Activated CD8-positive, alpha-beta memory T cell treated with anti-CD3 and anti-CD28 coated beads for 4 hours (primary cell): ENCODE measurements at places on chromosomes 6 and 20.

GRCh38 chr20:47970282-47970903 is 185.1 kb upstream of the SULF2 start:
- DNase-seq, result no peak

- DNase-seq, result no peak
These were observed 553.7 kb downstream of the CD109 start for GRCh38 chr6:74249658-74250057.

DNA sequence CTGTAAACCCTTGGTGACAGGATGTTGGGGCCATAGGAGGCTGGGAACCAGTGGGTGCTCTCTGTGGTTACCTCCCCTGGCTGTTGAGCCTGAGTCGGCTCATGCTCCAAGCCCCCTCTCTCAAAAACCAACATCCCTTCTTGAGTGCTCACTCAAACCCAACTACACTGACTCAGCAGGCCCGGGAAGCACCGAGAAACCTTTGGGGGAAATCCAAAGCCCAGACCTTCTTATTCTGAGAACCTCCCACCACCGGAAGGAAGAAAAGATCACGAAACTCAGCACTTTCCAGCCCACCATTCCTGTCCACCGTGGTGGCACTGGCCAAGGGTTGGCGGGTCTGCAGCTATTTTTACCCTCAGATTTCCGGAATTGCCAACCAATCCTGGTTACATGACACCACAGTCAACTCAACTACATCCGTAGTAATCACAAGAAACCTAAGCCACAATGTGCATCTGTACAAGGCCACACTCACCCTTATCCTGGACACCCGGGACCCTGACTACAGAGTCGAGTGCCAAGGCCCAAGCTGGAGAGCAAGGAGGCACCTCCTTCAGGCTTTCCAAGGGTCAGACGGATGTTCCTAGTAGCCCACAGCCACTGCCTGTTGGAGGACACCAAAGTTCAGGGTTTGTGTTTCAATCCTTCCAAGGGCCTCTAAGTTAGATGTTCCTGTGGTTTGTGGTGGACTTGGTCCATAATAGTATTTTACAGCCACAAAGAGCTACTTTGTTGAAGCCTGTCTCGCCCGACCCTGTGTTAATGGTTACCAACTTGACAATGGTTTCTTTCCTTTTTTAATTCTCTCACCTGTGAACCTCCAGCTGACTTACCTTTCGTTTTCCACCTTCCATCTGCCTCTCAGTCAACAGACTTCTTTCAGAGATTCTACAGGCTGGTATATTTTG is 317.0 kb downstream of the CDC5L start:
- DNase-seq, result no peak

- no peak for DNase-seq
These were observed 55.9 kb downstream of the ANKEF1 start for GRCh38 chr20:10090588-10091166.

DNA sequence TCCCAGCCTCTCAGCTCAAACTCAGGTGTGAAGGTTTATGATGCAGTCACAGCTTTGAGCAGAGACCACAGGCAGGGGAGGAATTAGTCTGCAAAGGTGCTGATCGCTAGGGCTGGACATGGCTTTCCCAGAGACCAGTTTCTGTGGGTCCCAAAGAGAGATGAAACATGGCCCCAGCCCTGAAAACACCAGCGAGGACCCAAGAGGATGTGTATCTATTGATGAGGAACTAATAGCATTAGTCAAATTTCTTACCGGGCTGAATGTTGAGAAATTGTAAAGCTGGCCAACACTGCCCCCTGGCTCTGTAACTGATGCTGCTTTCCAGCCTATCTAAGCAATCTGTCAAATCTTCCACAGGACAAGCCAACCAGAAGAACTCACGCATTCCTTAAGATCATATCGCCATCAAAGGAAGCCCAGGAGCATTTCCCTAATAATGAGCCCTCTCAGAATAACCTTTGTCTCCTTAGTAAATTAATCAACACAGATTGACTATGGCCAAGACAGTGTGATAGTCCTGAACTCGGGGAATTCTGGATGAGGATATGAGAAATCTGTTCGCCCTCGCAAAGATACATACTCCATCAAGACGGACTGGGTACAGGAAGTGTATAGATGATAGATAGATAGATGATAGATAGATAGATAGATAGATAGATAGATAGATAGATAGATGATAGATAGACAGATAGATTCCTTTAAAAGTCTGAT is 7.8 kb upstream of the ACSS1 start:
- peak; percentile 33 for DNase-seq

GRCh38 chr6:36969988-36970891 is 15.7 kb downstream of the PI16 start:
- no peak for DNase-seq

DNA sequence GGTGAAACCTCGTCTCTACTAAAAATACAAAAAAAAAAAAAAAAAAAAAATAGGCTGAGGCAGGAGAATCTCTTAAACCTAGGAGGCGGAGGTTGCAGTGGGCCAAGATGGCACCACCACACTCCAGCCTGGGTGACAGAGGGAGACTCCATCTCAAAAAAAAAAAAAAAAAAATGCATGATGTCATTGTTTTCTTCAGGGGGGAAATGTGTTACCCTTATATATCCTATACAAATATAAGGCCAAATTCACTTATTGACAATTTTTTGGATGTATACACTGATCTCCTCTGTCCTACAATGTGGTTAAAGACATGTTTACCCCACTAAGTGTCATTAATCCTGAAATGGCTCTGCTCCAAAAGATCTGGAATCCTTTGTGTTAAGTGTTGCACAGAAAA is 73.1 kb downstream of the TPBG start:
- DNase-seq, result no peak

DNA sequence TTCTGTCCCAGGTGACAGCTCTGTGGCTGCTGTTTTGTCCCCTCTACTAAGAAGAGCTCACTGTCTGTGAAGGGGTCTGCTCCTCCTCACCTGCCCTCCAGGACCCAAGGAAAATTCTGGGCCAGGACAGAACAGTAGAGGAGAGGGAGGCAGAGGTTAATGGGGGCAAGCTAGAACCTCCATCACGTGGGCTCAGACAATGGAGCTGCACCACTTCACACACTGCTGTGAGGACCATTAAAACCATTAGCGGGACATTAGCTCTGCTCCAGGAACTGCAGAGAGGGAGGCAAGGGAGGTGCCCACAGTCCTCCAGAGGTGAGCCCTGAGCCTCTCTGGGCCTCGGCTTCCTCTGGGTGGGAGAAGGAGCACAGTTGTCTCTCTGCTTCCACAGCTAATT is 78.4 kb downstream of the NOL4L start:
- DNase-seq, result no peak

- no peak for DNase-seq
These were observed 2.4 kb downstream of the BAG2 start for GRCh38 chr6:57174511-57174907.

DNA sequence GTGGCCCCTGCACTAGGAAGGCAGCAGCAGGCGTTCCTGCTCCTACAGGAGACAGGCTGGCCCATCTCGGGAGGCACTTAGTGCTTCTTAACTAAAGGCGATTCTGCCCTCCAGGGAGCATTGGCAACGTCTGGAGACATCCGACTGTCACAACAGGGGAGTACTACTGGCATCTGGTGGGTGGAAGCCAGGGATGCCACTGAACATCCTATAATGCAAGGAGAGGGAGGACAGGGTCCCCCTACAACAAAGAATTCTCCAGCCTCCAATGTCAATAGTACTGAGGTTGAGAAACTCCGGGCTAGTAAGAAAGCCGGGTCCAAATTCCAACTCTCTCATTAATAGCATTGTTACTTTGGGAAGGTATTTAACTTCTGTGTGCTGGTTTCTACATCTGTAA is 119.4 kb upstream of the ARMC2 start:
- DNase-seq, result no peak

DNA sequence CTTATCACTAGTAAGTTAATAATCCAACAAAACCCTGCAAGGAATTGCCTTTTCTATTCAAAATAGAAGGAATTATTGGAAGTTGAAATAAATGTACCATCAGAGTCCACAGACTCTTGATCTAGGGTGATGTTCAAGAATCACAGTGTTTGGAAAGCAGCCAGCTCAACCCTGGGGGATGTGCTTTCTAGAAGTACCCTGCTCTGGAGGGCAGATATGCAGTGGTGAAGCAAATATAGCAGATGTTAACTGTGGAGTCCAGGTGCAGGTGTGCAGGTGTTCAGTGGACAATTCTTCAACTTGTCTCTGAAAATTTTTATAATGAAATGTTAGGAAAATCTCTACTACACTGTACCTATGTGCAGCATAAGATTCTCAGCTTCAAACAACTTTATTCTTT is 9.1 kb upstream of the INSM1 start:
- DNase-seq, result no peak

DNA sequence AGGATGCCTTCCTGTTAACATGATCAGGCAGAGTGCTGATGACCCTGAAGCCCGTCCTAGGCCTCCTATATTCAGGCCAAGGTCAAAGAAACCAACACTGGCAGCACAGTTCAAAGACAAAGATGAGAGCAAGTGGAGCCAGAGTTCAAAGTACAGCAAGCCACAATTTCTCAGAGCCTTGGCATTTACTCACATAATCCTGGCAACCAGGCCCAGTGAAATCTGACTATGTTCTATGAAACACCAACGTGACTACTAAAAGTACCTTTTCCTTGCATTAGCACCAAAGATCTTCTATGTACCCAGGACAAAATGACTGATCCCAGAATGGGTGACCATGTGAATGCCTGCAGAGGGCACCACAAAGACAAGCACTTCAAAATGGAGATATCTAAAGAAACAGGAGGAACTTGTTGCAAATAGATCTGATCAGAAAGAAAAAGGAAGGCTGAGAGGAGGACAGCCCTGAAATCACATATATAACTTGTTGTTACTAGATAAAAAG is 3.9 kb downstream of the NFS1 start:
- no peak for DNase-seq
